ENCODE measurements at places on chromosomes 3 and 15. TPM values are rescaled to one million over a fixed set of nuclear protein-coding genes. Genes with fewer than 3 reads are reported as not detected.
A peak's percentile ranks its signal among the peaks of the same experiment; 100 is the strongest.

DNA sequence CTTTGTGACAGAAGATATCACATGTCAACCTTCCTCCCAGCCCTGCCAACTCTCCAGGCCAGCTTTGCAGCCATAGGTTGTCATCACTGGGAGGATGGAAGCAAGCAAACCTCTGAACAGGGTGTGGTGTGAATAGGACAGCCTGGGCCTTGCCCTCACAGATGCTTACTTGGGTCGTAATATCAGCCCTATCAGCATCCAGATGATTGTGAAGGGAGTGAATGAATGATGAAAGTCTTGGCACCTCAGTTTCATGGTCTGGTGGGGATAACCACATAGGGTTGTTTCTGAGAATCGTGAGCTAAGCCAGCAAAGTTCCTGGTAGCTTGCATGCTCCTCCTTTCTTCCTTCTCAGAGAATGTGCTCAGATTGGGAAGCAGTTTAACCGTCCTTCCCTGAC, 55.1 kb upstream of the POLR2M start:
- no peak overlapping the region for H3K27ac ChIP-seq
- no peak for DNase-seq
- H3K4me3 ChIP-seq, result no peak overlapping the region
- peaks cover 9% of the 10 kb centered on the region for H3K4me1 ChIP-seq
- H3K27me3 ChIP-seq, result no peaks in the 10 kb centered on the region
- no peaks in the 10 kb centered on the region for H3K36me3 ChIP-seq

DNA sequence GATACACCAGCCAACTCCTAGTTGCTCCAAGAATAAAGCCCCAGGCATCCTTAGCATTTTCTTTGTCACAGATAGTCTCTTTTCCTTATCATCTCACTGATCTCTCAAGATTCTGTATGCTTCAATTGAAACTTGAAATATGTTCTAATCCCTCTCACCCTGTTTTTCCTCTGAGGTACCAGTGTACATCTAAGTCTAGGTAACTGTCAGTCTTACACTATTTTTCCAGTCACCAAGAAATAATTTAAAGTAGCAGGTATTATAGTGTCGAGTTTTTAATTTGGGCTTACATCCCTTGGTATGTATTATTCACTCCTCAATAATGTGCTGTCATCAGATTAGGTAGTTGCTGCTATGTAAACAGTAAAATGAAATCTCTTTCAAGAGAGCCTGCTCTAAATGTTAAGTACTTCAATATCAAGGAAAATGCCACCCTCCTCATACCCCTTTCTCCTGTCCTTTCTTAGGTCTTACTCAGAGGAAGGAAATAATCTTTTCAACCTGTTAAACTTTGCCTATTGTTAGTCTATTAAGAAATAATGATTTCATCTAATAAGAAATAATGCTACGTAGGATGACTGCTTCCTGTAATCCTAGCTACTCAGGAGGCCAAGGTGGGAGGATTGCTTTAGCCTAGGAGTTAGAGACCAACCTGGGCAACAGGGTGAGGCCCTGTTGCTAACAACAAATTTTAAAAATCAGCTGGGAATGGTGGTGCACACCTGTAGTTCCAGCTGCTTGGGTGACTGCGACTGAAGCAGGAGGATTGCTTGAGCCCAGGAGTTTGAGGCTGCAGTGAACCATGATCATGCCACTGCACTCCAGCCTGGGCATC, 39.8 kb downstream of the TSC22D2 start:
- DNase-seq, result no peak
- no peak overlapping the region for H3K4me3 ChIP-seq
- H3K4me1 ChIP-seq, result peaks cover 32% of the 10 kb centered on the region
- H3K36me3 ChIP-seq, result no peaks in the 10 kb centered on the region

CFAP92 gene
- total RNA-seq, result 2.0 TPM

AMOTL2 gene
- 77.8 TPM for total RNA-seq

CTSH gene
- total RNA-seq, result 724 TPM

- H3K27me3 ChIP-seq, result no peaks in the 10 kb centered on the region
- H3K36me3 ChIP-seq, result no peaks in the 10 kb centered on the region
- peaks cover 19% of the 10 kb centered on the region for H3K4me1 ChIP-seq
- no peak for DNase-seq
Measured at GRCh38 chr3:141235661-141236171, 4.1 kb downstream of the PXYLP1 start.

GRCh38 chr3:30476368-30477084, 129.9 kb upstream of the TGFBR2 start:
- H3K27me3 ChIP-seq, result no peaks in the 10 kb centered on the region
- H3K36me3 ChIP-seq, result no peaks in the 10 kb centered on the region
- H3K27ac ChIP-seq, result peak overlapping the region; percentile 1
- no peak for DNase-seq

CFAP91 gene
- 9.0 TPM for total RNA-seq

Measured in lower lobe of right lung (tissue), 2 donors.